Naive thymus-derived CD8-positive, alpha-beta T cell (primary cell): ENCODE measurements at places on chromosomes 16 and 17. TPM values are rescaled to one million over a fixed set of nuclear protein-coding genes. Genes with fewer than 3 reads are reported as not detected.

Gene MYH3
- total RNA-seq, result 16.0 TPM

DNA sequence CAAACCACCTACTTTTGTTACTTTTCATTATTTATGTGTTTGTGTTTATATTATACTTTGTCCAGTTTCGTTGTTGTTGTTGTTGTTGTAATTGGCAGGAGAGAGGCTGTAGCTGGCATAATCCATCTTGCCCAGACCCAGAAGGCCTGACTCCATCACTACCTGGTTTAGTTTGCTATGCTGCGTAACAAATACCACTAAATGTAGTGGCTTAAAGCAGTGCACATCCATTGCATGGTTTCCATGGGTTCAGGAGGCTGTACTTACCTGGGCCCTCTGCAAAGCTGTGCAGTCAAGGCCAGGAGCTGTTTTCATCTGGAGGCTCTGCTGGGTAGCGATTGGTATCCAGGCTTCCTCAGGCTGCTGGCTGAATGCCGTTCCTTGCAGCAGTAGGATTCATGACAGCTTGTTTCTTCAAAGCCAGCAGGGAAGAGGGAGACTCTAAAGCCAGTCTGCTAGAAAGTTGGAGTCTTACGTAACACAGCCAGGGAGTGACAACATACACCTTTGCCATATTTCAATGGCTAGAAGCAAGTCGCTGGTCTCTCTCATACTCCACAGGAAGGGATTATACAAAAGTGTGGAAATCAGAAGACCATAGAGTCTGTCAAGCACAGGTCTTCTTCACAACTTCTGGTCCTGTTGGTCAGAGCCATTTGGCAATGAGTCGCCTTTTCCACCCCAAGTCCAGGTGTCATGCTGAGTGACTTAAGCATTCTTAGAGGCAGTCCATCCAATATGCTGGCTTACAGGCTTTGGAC lies 41.1 kb downstream of the TNRC6C start:
- DNase-seq, result no peak

Gene MYO15A
- 2.0 TPM for total RNA-seq

Gene HOXB7
- not detected for total RNA-seq

GRCh38 chr17:81396722-81397313 lies 1.6 kb downstream of the BAHCC1 start:
- DNase-seq, result no peak
